Left lung (tissue), 14 donors: ENCODE measurements at places on chromosomes 4 and X.

GRCh38 chr4:38930204-38930603 lies 62.6 kb downstream of the FAM114A1 start:
- no peak for DNase-seq

DNA sequence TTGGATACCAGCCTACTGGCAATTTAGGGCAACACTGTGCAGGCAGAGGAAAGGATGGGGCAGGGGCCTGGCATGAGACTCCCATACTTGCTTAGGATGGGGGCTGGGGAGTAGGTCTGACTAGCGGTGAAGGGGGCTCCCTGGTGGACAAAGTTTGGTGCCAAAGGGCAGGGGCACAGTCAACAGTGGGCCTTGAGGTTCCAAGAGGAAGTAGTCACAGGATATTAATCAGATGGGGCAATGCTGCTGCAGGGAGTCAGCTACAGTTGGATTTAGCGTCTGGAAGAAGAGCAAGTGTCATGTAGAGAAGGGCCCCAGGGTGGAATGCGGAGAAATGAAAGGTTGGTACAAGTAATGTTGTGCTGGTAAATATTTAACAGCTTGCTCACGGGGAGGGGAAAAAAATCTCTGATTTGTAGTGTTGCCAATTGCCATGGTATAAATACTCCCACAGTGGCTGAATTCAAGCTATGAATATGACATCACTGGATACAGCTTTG lies 139.4 kb downstream of the PJA1 start:
- no peak for DNase-seq

- no peak for DNase-seq
These were observed 29.3 kb upstream of the GPRIN3 start for GRCh38 chr4:89336818-89337420.

- DNase-seq, result no peak
These were observed 10.5 kb downstream of the ACSL1 start for GRCh38 chr4:184815046-184815877.

GRCh38 chr4:173282256-173282562 lies 51.9 kb downstream of the HMGB2 start:
- no peak for DNase-seq

DNA sequence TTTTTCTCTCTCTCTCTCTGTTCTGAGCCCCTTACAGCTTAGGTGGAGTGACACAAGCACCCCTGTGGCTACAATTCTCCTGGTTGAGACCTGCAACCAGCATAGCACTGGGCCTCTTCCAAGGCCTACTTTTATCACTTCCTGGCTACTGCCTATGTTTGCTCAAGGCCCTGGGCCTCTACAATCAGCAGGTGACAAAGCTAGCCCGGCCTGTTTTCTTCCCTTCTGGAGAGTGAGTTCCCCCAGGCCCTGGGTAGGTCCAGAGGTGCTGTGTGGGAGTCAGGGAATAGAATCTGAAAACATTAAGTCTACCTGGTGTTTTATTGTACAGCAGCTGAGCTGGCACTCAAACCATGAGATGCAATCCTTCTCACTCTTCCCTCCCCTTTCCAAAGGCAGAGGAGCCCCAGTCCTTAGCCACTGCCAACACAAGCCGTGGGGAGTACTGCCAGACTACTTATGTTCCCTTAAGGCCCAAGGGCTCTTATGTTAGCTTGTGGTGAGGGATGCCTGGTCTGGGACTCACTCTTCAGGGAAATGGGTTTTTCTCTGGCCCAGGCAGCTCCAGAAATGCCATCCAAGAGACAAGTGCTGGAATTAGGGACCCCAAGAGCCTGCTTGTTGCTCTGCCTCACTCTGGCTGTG lies 23.8 kb upstream of the MAGEC3 start:
- DNase-seq, result no peak

DNA sequence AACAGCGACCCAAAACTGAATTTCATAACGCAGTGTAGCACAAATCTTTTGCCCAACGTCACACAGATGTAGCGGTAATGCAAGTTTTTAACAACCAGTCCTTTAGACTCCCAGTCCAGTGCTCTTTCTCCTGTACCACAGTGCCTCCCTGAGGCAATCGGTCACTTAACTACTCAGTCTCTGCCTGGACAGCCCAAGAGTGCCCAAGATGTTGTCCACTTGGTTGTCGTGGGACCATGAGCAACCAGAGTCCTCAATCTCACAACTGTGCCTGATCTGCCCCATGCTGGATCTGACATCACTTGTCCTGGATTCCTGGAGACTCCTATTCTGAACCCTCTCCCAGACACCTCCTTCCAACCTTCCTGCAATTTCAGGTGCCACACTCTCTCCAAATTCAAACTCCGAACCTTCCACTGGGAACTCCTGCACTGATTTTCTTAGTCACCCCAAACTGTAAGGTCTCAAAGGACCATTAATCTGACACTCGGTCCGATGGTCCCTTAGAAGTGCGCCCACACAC lies 702 bp downstream of the MMGT1 start:
- DNase-seq, result no peak

- DNase-seq, result peak; percentile 74
These were observed 32.8 kb downstream of the CLCN4 start for GRCh38 chrX:10189317-10190268.

GRCh38 chrX:153414856-153415510 lies 3.7 kb downstream of the ZFP92 start:
- DNase-seq, result no peak

- DNase-seq, result no peak
These were observed 150.3 kb downstream of the PCDH7 start for GRCh38 chr4:30870513-30870912.

- DNase-seq, result no peak
These were observed 145.5 kb upstream of the NAP1L5 start for GRCh38 chr4:88843067-88843685.

DNA sequence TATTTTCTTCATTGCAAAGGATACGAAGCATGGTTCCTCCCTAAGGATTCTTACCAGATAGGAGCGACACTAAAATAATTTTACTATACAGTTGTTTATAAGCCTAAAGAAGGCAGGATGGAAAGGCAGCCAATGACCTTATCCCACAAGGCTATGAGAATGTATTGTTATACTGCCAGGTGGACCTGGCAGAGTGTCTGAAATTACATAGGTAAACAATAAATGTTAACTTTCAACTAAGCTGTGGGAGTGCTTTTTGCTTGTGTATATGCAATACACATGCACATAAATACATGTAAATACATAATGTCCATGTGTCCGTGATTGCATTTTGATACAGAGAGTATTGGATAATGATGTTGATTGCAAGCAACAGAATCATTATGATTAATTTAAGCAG lies 850.6 kb downstream of the CENPC start:
- no peak for DNase-seq

DNA sequence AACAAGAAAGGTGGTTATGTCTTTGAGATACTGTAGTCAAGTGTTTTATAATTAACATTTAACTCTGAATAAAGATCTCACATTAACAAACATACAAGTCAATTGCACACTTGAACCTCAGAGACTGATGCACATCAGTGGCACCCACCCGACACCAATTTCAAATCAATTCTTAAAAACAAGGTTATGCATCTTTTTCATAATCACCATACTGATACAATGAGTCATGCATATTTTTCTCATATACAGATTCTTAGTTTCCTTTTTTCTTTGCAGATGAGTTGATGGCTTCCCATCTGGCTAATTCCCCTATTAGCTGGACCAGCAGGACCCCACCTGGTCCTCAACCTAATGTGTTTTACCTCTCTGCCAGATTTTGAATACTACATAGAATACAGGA lies 136.2 kb upstream of the RPL34 start:
- DNase-seq, result no peak

GRCh38 chr4:161717084-161717483 lies 446.7 kb downstream of the FSTL5 start:
- DNase-seq, result no peak

GRCh38 chr4:121923306-121923705 lies 28.6 kb downstream of the TRPC3 start:
- no peak for DNase-seq

- peak; percentile 32 for DNase-seq
These were observed 13.8 kb upstream of the ENOX2 start for GRCh38 chrX:130916636-130917422.

- DNase-seq, result no peak
These were observed 276.0 kb downstream of the SHOX start for GRCh38 chrX:906586-906985.

- no peak for DNase-seq
These were observed 207.4 kb upstream of the APOOL start for GRCh38 chrX:84796321-84796720.

DNA sequence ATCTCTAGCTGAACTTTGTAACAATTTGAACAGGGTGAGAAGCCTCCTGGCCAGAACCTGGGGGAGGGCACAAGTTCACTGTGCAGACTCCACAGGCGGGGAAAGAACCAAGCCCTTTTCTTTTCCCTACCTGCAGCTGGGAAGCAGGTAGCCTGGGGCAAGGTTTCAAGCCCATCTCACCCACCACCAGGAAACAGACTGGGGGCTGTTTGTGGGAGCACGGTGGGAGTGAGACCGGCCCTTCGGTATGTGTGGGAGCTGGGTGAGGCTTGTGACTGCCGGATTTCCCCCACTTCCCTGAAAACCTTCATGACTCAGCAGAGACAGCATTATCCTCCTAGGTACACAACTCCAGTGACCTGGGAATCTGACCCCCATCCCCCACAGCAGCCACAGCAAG lies 211.7 kb downstream of the ZNF674 start:
- DNase-seq, result no peak

DNA sequence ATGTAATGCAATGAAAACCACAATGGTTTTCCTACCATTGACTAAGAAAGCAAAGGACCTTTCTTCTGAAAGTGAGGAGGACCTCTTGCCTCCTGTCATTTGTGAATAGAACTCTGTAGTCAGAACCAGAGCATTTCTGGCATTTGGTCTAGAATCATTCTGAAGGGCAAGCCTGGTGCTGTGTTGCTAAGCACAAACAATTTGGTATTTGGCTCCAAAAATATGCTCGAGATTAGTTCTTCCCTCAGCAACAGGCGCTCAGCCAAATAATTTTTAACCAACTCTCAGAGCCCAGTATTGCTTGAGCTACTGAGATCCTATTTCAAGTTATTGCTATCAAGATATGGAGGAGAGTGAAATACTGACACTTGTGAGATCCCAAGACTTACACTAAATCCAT lies 71.0 kb downstream of the SNCA start:
- peak; percentile 83 for DNase-seq

DNA sequence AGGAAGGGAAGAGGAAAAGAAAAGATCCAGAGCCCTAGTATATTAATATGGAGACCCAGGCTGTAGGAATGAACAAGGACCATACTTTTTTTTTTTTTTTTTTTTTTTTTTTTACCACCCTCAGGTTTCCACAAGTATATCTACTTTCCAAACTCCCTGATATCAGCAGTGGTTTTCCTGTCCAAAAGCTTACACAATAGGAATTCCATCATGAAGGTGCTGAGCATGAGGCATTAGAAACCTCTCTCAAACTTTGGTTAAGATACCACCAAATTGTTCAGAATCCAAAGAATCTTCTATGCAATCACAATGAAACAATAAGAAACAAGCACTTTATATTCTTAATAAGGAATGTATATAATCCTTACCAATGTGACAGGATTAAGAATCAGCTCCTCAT lies 26.5 kb downstream of the RPS6KA3 start:
- DNase-seq, result no peak

DNA sequence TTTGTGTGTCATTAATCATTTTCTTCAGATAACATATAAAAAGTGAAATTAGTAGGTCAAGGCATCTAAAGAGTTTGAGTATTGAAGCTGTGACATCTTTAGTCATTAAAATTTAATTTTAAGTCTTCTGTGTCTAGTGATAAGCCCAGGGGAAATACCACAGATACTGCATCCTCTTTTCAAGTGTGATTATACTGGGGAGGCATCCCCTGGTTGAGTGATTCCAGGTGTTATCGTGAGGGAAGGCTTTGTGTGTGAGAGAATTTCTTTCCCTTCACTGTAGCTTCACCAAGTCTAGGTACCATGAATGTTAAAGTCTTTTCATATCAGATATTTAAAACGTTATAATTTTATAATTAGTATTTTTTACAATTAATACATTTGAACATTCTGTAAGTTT lies 193.4 kb downstream of the FRAS1 start:
- DNase-seq, result no peak

DNA sequence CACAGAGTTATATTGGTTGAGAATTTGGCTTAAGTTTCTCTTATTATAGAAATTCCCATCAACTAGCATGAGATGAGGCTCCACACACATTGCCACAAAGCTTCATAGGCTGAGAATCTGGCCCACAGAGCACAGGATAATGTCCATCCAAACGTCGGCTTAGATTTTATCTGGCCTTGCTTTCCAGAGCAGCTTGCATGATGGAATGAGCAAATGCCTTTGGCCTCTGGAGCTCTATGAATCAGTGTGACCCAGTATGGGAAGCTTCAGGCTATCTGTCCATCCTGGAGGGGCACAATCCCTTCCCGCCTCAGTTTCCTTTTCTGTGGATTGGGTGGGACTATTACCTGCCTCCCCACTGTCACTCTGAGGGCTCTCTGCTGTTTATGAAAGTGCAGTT lies 131.5 kb upstream of the NDP start:
- no peak for DNase-seq

DNA sequence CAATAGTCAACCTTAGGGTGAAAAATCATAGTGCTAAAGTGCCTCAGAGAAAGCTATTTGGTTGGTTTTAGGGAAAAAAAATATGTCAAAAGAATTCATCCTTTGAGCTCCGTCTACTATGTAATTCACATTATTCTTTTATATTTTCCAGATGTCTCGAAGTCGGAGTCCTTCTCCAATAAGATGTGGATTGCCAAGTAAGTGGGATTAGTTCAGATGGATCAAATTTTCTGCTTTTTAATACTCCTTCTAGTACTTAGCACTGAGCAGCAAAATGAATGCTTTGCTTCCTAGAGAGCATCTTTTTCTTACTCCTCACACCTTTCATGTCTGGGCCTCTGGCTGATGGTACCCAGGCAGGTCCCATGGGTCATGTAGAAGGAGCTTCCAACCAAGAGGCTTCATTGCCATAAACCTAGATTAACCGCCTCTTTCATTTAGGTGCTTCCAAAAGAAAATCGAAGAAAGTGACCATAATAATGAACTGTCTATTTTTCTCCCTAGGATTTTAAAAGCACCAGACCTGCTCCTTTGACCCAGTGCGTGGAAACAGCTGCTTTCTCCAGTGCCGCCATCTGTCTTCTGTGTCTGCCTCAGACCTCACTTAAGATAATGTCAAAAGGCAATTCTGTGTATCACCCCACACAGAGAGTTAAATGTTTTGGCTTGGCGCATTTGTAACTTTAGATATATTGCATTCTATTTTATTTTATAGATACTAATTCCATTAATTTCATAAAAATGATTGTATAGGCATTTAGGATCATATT lies 43.5 kb downstream of the SPATA18 start:
- DNase-seq, result no peak
